ENCODE measurements at places on chromosomes 13 and 19.

- no peak for DNase-seq
Observed at GRCh38 chr19:28595722-28596480, 617.0 kb downstream of the UQCRFS1 start.

DNA sequence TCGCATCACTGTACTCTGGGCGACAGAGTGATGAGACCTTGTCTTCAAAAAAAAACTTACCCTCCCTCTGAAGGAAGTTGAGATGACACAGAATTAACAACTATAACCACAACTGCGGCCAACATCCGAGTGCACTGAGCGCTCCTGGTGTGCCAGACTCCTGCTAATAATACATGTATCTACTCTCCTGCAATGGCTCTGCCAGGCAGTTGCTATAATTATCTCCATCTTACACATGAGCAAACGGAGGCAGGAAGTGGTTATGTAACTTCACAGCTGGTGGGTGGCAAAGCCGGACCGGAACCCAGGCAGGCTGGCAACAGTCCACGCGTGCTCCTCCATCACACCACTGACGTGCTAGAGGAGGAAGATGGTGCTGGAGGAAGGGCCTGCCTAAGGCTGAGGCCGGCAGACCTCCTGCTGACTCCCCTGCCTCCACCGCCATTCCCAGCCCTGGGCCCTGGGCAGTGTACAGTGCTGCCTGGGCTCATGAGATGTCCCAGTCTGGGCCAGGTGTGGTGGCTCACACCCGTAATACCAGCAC is 12.6 kb downstream of the XRCC1 start:
- peak; percentile 78 for DNase-seq

DNA sequence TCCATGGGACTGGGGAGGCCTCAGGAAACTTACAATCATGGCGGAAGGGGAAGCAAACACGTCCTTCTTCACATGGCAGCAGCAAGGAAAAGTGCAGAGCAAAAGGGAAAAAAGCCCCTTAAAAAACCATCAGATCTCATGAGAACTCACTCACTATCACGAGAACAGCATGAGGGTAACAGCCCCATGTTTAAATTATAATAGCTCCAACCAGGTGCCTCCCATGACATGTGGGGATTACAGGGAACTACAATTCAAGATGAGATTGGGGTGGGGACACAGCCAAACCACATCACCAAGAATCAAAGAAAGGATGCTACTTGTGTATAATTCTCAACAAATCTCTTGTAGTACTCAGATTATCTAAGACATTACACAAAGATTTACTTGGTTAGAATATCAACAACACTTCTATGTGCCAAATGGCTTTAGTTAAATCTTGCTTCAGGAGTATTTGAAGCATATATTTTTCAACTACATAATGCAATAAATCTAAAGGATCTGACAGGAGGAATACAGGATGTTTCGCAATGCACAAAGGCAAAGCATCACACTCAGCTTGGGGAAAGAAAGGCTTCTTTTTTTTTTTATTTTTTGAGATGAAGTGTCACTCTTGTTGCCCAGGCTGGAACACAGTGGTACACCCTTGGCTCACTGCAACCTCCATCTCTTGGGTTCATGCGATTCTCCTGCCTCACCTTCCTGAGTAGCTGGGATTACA is 180.0 kb downstream of the LHFPL6 start:
- DNase-seq = no peak

DNA sequence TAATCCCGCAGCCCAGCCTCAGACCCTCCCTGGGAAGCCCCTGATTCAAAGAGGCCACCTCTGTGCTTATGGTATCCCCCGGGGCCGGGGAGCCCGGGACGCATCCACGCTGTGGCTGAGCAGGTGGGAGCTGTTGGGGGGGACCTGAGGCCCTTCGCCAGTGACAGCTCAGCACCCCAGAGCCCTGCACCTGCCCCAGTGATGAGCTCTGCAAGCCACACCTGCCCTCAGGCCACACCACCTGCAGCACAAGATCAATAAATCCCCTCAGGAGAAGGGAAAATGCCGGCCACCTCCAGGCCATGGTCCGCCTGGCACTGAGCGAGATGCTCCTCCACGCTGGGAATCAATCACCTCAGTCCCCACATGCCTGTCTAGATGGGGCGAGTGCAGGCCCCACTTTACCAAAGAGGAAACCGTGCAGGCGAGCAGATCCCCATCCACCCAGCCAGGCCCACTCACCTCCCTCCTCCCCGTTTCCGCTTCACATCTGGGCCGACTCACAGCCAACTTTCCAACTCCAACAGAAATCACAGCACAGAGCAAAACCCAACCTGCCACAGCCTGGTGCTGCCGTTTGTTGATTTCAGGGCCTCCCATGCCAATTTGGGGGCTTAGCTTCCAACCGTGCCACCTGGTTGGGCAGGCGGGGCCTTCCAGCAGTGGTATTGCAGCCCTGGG is 12.8 kb downstream of the MOB3A start:
- DNase-seq = no peak

GRCh38 chr19:12647490-12648071 is 19.0 kb downstream of the MAN2B1 start:
- no peak for DNase-seq

GRCh38 chr19:46926170-46927071 is 65.6 kb downstream of the ARHGAP35 start:
- no peak for DNase-seq

GRCh38 chr13:50124536-50125303 is 109.5 kb downstream of the KCNRG start:
- peak; percentile 22 for DNase-seq

GRCh38 chr13:99022941-99023340 is 45.1 kb upstream of the DOCK9 start:
- DNase-seq = no peak

DNA sequence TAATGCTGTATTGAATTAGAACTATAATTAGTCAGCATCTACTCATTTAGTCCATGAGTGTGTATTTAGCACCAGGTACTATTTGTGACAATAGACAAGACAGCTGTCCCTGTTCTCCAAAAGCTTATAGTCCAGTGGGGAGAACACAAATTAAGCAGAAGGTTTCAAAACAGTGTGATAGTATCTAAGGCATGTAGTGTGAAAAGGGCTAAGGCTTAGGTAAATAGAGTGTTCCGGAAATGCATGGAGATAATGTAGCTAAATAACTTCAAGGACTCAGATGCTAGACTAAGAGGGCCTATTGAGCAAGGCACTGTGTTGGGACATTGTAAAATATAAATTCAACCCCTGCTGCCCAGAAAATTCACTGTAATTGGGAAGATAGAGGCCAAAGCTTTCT is 144.1 kb upstream of the MIR17HG start:
- DNase-seq = no peak

DNA sequence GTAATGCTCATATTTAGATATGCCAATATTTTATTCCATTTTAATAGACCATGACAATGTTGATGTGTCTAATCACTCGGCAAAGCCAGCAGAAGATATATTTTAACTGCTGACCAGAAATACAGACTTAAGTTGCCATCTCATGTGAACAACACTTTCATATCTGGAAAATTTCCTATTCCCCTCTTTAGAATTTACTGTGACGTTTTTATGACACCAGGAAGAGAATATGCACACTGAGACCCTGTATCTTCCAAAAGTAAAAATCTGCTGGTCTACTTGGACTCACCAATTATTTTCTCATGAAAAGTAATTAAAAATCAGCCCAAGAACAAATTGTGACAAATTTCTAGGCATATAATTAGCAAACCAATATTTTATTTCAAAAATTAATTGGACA is 2.1 kb downstream of the PROSER1 start:
- DNase-seq = no peak

DNA sequence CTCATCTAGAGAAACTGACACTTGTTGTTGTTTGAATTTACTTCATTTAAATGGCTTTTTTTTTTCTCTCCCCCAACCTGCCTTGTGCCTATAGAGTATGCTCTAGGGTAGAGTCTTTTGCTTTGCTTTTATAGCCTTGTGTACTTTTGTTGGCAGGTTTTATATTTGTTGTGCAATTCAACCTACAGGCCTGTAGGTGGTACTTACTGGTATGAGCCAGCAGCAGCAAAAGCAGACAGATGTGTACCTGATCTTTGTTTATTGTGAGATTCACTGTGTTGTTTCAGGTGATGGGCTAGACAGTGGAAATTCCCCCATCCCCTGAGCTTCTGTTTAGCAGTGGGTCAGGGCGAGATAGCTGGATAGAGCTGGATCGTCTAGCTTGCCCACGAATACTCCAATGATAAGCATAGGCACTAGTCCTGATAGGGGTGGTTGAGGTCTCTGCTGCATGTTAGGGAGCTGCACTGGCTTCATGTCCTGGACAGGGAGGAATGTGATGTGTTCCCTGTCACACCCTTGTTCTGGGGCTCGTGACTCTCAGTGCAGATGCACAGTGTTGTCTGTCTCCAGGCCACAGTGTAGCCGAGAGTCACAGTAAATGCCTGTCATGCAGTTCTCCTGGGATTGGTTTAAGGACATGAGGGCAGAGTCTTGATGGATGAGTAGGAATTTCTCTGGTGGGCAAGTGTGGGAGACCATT is 21.3 kb downstream of the DNAJC3 start:
- DNase-seq = no peak

- peak; percentile 27 for DNase-seq
Observed at GRCh38 chr13:74287724-74288169, 153.5 kb upstream of the KLF12 start.

DNA sequence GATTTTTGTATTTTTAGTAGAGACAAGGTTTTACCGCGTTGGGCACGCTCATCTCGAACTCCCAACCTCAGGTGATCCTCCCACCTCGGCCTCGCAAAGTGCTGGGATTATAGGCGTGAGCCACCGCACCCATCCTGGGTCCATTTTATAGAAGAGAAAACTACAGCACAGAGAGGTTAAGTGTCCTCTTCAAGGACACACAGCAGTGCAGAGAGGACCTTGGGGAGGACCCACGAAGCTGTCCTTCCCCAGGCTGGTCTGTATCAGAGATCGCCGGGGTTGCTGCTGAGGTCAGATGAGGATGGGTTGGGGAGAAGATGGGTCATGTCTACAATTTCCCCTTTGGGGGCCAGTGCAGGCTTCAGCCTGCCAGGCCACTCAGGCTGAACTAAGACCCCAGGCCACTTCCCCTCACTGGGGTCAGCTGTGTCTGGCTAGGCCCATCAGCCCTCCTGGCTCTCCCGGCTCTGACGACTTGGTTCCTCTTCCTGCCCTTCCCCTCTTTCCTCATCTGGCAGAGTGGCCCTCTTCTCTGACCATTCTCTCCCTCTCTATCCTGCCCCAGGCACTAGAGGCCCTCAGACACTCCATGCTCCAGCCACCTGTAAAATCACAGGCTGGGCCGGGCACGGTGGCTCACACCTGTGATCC is 9.6 kb downstream of the MYO1F start:
- DNase-seq = no peak

DNA sequence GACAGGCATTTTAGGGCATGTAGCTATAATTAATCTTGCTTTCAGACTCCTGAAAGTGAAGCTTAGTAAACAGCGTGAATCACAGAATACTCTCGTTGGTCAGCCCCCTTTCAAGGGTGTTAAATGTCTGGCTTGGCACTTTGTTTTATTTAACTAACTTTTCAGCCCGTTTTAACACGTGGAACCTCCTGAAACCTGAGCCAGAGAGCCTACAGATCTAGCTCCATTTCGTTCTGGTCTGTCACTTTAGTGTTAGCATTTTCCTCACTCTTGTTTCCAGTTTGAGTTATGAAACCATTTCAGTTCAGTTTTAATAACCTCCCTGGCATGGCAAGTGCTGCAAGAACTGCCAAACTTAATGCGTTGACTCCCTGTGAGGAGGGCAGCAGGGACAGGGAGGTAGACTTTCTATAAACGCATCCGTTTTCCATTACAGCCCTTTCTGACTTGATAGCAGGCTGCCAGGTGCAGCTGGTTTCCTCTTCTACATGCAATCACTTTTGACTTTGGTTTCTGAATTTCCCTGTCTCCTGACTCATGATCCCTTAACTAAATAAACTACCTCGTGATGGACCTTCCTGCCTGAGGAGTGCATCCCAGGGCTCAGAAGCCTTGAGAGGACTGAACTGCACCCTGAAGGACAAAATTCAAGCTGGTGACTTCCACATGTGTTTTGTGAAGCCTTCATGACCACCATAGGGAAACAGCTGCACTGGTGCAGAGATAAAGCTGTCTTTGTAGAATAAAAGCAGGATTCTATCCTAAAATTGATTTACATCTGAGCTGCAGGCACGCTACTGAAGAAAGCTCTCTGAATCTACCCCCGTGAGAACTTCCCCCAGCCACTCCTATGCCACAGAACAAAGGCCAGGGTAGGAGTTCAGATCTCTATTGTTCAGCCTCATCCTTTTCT is 192.6 kb downstream of the DLEU7 start:
- no peak for DNase-seq

DNA sequence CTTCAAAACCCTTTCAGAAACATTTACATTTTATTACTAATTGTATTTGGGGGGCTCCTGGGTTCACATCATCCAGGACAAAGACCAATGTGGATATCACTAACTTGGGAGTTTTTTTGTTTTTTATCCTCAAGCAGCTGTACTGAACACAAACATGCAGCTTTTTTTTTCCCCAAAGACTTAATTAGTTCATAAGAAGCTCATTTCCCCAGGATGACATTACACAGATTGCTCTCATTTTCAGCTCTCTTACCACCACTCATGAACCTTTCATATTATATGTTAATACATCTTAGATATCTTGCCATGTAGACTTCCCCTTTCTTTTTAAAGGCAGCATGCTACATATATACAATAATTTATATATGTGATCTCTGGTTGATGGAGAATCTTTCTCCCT is 118.7 kb upstream of the MAB21L1 start:
- no peak for DNase-seq

- DNase-seq = no peak
Observed at GRCh38 chr19:35435896-35436295, 12.2 kb upstream of the FFAR2 start.

Data from urothelium cell line (cell line).